ENCODE measurements at places on chromosomes 5 and 9.

DNA sequence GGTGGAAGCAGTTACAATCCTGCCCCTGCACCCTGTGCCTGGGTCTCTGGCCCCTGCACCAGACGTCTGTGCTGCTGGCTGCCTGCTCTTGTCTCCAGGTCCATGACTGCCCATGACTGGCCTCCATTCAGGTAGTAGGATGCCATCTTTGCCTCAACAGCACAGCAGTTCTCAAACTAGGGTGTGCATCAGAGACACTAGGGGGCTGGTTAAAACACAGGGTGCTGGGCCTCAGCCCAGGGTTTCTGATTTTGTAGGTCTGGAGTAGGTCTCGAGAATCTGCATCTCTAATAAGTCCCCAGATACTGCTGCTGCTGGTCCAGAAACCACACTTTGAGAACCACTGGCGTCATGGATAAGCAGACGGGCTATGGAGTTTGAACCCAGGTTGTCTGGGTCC lies 24.0 kb downstream of the COL15A1 start:
- no peak for DNase-seq

GRCh38 chr9:95150903-95151302 lies 166.6 kb downstream of the FANCC start:
- DNase-seq, result no peak

- no peak for DNase-seq
These were observed 52.4 kb downstream of the CDC14B start for GRCh38 chr9:96567203-96567700.

- DNase-seq, result no peak
These were observed 180.5 kb upstream of the ZNF462 start for GRCh38 chr9:106682420-106682819.

GRCh38 chr9:137878146-137878941 lies 762 bp downstream of the CACNA1B start:
- DNase-seq, result no peak

DNA sequence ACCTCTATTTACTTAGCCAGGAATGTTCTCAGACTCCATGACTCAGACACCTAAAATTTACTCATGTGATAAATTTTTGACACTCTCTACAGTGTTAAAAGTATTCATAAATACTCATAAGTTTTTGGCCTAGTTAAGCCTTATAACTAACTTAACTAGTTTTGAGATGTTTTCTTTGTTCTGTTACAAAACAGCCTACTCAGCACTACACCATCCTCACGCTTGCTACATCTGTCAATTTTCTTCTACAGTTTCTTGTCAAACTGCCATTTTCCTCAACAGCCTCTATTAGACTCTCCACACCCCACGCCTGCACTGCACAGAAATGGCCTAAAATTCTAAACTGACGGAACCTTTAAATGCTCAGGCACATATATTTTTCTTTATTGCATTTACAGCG lies 195.5 kb downstream of the ANXA1 start:
- no peak for DNase-seq

DNA sequence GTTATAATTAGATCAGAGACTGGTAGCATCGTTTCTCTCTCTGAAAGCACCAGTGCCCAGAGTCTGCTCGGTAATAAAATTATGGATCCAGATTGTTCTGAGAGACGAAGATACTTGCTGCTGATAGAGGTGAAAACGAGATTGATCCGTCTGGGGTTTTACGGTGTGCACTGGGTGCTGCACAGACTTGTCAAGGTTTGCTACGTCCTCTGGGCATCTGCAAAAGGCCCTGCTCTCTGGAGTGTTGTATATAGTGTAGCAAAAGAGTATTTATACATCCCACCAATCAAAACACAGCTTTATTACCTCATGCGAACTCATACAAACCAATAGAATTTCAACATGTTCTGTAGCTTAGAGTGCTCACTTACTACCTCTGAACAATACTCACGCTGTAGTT lies 219.3 kb downstream of the PBX3 start:
- DNase-seq, result no peak

GRCh38 chr5:123514615-123515355 lies 2.8 kb downstream of the CSNK1G3 start:
- DNase-seq, result no peak

DNA sequence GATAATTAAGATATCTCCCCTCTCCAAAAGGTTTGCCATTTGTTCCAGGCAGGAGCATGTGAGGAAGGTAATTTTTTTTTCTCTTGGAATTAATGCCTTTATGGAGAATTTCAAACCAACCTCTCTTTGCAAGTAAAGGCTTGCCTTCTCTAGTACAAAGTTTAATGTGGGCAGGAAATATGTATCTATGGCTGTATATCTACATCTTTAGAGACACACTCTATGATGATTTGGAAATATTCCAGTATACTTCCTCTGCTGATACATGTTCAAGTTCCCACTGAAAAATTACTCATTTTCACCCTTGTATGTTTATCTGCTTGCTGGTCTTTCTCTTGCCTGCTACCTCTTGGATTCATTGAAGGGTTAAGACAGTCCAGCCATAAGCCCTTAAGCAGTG lies 83.5 kb upstream of the SEMA6A start:
- DNase-seq, result no peak

DNA sequence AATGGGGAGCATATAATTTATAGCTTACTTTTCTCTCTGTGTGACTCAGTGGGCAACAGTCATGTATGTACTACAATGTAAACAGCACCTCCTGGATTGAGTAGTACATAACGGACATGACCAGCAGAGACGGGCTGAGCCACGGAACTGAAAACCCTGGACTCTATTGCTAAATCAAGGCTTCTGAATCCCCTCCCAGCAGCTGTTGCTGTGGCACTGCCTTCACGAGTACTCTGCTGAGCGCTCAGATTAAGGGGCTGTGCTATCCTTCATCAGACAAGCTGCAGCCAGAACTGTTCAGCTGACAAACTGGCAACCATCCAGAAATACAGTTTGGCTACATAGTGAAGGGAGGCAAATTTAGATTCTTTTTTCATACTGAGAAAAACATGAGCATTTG lies 131.3 kb upstream of the CCDC180 start:
- no peak for DNase-seq

DNA sequence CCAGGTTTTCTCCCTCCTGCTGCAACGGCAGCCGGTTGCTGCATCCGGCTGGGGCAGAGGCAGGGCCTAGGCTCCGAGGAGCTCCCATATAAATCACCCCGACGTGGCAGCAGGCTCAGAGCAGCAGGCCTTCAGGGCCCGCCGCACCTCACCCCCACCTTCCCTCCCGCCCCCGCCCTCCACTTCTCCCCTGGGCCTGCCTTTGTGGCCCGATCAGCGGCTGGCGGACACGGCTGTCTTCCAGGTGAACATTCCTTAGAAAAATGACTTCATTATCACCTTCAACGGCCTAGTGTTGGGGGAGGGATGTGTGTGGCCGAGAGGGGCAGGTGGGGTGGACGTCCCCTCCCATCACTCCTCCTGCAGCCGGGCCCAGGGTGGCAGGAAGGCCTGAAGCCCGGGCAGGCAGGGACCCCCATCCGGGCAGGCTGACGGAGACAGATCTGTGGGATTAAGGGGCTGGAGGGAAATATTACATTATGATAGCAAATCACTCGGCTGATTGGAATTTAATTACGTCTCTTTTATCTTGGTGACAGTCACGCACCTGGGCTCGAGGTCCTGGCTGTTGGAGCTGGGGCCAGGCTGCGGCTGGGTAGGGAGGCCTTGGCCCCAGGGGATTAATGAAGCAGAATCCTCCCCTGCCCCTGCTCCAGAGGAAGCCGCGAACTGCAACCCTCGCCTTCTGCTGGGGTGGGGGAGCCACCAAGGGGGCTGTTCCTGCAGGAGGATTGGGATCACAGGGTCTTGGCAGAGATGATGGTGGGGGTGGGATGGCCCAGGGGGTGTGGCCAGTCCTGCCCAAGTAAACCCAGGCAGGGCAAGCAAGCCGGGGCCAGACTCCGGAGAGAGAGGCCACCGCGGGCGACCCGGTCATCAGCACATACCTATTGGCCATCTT lies 38.4 kb upstream of the RXRA start:
- DNase-seq, result no peak

DNA sequence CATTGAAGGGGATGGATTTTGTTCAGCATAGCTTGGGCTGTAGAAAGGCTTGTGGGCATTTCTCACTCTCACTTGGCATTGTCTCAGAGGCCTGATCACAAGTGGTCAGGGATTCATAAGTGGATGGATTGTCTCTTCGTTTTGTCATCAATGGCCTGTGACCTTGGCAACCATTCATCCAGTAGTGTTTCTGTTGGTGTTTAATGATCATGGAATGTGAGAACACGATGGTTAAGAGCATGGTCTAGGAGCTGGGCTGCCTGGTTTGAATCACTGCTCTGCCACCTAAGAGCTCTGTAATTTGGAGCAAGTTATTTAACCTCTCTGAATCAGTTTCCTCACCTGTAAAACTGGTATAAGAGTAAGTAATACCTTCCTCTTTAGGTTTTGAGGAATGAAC lies 430.1 kb upstream of the MEF2C start:
- DNase-seq, result no peak

DNA sequence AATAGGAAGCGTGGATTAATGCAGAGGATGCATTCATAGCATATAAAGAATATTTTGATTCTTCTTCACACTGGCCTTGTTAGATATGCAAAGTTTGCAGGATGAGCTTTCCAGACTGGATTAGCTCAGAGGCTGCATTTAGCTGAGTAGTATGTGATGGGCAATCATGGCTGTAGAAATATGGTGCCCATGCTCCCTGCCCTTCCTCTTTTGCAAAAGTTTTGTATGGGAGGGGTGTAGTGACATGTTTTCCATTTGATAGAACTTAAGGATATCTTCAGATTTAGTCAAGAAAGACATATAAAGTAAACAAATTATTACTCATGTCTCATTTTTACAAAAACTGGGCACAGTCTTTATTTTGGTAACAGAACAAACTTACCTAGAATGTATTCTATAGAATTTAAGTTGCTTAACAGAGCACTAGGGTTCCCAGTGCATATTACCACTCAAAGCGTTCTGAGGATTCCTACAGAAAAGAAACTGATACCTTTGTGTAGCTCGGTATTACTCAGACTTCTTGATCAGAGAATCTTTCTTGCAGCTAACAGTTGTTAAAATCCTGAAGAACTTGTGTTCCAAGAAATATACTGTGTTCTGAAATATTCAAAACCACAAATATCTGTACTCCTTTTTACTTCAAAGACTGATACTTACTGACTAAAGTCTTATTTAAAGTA lies 9.8 kb downstream of the GTF3C4 start:
- no peak for DNase-seq

DNA sequence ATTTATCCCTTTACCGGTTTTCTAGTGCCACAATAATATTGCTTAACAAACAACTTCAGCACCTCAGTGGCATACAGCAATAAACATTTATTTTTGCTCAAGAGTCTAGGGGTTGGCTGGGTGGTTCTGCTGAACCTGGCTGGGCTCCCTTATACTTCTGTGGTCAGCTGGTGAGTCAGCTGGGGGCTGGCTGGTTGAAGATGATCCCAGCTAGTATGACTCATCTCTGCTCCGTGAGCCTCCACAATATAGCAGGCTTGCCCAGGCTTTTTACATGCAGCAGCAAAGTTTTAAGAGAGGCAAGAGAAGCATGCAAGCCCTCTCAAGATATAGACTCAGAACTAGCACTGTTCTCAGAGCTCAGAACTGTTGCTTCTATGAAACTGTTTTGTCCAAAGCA lies 523.5 kb upstream of the CLINT1 start:
- no peak for DNase-seq

GRCh38 chr5:155029240-155029639 lies 15.7 kb downstream of the KIF4B start:
- no peak for DNase-seq

GRCh38 chr5:607541-608428 lies 4.4 kb upstream of the CEP72 start:
- no peak for DNase-seq

DNA sequence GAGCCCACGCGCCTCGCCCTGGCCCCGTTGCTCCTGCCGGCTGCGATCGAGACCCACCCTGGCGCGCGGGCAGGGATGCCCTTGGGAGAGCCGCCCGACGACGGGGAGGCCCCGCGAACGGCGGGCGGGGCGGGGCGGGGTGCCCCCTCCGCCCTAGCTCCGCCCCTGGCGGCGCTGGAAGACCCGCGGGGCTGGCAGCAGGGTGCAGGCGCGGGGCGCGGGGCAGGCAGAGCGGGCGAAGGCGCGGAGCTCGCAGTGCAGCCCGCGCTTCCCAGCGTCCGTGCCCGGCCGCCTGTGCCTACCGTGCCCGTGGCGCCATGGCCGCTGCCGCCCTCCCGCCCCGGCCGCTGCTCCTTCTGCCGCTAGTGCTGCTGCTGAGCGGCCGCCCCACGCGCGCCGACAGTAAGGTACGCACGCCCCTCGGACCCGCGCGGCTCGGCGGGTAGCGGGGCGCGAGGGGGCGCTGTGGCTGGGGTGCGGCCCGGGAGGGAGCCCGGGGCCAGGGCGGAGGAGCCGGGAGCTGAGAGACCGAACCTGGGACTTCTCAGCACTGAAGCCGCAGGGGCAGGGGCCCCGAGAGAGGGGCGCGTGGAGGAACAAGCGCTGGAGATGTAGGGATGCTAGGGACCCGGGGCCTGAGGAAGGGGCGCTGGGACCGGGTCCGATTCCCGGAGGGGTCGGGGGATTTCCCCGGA lies at the start of gene OLFML2A:
OLFML2A (plus strand) TSS at position 180 of the 695 bp plus-strand sequence; CDS start at position 318, 138 bp downstream.
- no peak for DNase-seq

DNA sequence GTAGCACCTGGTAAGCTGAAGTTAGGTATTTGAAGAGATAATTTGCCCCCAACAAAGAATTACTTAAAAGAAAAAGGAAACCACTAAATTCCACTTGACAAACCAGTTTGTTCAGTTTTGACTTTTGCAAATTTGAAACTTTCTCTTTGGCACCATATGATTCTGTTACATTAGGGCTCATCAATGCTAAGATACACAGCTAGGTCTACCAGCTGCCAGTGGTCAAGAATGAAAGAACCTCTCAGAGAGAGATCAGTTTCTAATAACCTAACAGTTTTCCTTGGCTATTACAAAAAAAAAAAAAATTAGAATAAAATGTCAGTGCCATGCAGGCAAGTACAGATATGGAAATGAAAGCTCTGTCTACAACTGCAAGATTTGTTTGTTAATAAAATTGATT lies 92.3 kb downstream of the CAAP1 start:
- no peak for DNase-seq

DNA sequence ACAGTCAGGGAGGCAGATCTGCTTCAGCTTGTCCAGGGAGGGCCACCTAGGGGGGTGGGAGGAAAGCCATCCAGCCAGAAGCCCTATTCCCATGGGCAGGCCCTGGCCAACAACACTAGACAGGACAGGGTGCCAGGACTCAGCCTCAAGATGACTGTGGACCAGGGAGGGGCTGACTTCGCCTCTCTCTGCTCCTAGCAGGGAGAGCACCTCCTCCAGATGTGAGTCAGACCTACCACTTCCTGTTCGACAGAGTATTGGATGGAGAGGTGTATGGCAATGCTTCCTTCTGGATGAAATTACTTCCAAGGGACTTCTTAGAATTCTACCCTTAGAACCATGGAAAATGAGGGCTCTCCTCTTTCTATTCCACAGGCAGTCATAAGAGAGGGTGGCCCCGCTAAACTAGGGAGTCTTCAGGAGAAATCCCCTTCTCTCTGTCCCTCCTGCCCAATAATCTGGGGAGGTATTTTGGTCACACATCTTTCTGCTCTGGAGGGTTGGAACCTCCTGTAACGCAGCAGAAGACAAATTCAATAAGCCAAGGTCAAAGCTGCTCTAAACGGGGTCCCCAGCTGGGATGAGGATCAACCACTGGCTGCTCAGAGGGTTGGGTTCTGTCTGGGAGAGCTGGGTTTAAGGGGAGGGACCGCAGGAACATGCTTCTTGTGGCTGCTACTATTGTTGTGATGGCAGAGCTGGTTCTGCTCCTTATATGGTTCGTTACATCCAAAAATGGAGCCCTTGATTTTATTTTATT lies 23.2 kb upstream of the RCL1 start:
- DNase-seq, result no peak

Measured in stimulated activated CD8-positive, alpha-beta memory T cell treated with anti-CD3 and anti-CD28 coated beads, Interleukin-4, amount 100 ng/mL, for 4 hours (primary cell).